ENCODE measurements at places on chromosomes 1 and 21.

GRCh38 chr1:228030451-228031201, 23.8 kb downstream of the WNT3A start:
- DNase-seq, result no peak

DNA sequence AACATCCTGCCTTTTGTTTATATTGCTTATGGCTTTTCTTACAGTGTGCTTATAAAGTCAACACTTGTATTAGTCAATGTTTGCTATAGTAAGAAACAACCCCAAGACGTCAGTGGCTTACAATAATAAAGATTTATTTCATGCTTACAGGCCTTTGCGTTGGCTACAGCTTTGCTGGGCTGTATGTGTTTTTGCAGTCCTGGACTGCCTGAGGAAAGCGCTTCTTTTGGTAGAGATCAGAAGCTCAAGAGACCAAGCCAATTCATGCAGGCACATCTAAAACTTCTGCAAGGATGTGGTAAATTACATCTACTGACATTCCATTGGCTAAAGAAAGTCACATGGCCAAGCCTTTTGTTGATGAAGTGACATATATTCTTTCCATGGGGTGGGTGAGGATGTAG, 17.5 kb upstream of the PRKAA2 start:
- DNase-seq, result no peak

- DNase-seq, result no peak
Observed at GRCh38 chr1:24966724-24967346, 36.8 kb upstream of the RUNX3 start.

- DNase-seq, result no peak
Observed at GRCh38 chr1:20571427-20571826, 17.5 kb upstream of the CDA start.

GRCh38 chr1:86461482-86461881, 7.2 kb upstream of the CLCA1 start:
- DNase-seq, result no peak

DNA sequence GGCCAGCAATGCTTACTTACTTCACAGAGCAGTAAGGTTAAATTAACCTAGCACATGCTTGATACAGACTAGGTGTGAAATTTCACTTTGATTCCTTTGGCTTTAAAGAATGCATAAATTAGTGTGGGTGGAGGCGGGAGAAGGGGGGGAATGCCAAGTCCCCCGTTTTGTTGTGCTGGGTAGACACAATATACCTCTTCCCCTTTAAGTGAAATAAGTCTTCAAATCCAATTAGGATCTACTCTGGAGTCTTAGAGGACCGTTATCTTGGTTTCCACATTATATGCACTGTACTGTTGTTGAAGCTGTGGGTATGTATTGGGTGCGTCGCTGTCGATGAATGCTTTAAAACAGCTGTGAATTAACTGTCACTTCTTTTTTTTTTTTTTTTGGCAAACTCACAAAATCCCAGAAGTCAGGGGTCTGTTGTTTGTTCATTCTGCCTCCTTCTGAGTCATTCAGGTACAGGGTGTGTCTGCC, 1.6 kb upstream of the S1PR1 start:
- no peak for DNase-seq

DNA sequence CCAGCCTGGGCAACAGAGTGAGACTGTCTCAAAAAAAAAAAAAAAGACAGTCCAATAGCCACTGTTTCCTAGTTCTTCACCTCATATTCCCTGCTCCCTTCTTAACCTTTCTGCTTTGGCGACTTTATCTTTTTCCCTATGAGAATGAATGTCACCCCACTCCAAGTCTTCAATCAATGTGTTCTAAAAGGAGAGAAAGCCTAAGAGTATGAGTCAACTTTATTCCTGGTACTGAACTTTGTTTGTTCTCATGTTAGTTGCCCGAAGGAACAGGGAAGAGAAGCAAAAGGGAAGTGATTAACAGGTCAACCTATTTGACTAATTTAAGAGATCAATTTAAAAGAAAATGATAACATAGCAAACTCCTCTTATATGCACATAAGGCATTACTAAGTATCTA, 39.9 kb upstream of the SLC16A1 start:
- no peak for DNase-seq

GRCh38 chr21:39175154-39175553, 8.1 kb downstream of the PSMG1 start:
- DNase-seq, result no peak

DNA sequence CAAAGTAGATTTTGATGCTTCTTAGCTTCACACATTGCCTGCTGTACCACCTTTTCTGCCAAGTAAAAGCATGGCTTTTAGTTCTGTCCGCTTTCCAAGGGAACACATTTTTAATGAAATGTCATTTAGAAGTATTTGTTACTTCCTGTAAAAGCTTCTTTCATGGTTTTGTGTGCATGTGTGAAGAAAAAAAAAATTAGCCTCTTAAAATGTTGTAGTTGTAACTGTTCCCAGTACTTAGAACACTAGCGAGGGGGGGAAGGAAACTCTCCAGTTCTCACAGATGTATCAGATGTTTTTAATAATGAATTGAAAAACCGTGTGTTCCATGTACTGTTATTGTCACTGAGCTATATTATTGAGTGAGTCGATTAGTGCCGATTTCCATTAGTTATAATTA, 568.3 kb upstream of the ADGRL2 start:
- DNase-seq, result no peak

DNA sequence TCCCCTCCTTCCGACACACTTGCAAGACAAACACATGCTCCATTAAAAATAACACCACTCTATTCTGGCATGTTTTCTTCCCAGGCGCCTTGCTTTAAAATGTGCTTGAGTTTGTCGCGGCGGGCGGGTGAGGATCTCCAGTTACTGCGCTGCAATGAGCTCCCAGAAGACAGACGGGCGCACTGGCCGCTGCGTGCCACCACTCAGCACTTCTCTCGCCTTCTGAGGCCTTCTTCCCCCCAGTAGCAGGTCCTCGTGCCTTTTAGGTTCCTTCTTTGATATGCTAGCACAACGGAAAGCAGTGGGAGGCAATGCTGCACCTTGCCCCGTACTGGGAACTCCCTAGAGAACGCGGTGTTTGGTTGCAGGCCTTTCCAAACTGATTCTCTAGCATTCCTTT, 279.5 kb upstream of the NR5A2 start:
- DNase-seq, result peak; percentile 38

GRCh38 chr1:205260948-205261732, 33.4 kb downstream of the TMCC2 start:
- no peak for DNase-seq

- DNase-seq, result no peak
Observed at GRCh38 chr1:206116191-206116872, 856 bp downstream of the AVPR1B start.
